Breast epithelium (tissue), 4 donors: ENCODE measurements at places on chromosomes 2 and 18. TPM values are rescaled to one million over a fixed set of nuclear protein-coding genes. Genes with fewer than 3 reads are reported as not detected.

DNA sequence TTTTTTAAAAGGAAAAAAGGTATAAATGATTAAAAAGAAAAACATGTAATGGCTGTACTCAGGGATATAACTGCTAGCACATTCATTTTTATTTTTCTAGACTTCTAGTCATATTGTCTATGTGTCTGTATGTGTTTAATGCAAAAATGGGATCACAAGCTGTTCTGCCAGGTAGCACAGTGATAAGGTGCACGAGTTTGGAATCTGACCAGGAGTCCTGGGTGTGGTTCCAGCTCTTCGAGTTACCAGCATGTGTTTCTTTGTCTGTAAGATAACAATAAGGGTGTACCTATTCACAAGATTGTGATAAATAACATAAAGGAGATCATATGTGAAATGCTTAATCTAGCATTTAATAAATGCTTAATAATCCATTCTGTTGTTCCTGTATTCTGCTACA, 145.3 kb downstream of the PKP4 start:
- H3K4me3 ChIP-seq = no peak overlapping the region
- no peaks in the 10 kb centered on the region for H3K4me1 ChIP-seq
- H3K27ac ChIP-seq = no peak overlapping the region
- no peaks in the 10 kb centered on the region for H3K36me3 ChIP-seq
- no peaks in the 10 kb centered on the region for H3K27me3 ChIP-seq

DNA sequence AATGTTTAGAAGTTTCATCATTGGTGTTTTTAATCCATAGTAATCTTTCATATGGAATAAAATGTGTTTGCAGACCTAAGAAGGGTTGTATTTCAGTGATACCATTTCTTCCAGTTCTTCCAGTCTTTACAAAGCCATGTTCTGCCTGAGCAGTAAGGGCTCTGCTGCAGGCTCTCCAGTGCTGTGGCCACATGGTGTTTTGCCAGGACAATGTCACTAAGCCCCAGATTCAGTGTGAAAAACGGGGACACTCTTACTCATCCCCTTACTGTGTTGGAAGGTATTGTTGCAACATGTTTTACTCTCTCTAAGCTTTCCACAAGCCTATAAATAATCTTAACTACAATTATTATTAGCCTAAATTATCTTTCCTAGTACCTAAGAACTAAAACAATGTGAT, 481.4 kb upstream of the CDH7 start:
- H3K4me3 ChIP-seq = no peak overlapping the region
- no peak for DNase-seq
- no peaks in the 10 kb centered on the region for H3K36me3 ChIP-seq
- H3K27ac ChIP-seq = no peak overlapping the region
- H3K27me3 ChIP-seq = no peaks in the 10 kb centered on the region

- no peak overlapping the region for H3K27ac ChIP-seq
- no peak for DNase-seq
- no peaks in the 10 kb centered on the region for H3K36me3 ChIP-seq
- H3K4me1 ChIP-seq = no peaks in the 10 kb centered on the region
Measured at GRCh38 chr2:63192169-63192888, 141.7 kb downstream of the OTX1 start.

GRCh38 chr18:50218432-50219197, 23.7 kb upstream of the MYO5B start:
- H3K4me3 ChIP-seq = no peak overlapping the region
- H3K27me3 ChIP-seq = no peaks in the 10 kb centered on the region
- DNase-seq = no peak

The HS1BP3 gene
- 19.0 TPM for total RNA-seq

- H3K27me3 ChIP-seq = no peaks in the 10 kb centered on the region
- DNase-seq = no peak
- peaks cover 2% of the 10 kb centered on the region for H3K4me1 ChIP-seq
- no peak overlapping the region for H3K27ac ChIP-seq
Measured at GRCh38 chr2:30150786-30151185, 4.0 kb downstream of the YPEL5 start.

The KDSR gene
- 48.9 TPM for total RNA-seq

DNA sequence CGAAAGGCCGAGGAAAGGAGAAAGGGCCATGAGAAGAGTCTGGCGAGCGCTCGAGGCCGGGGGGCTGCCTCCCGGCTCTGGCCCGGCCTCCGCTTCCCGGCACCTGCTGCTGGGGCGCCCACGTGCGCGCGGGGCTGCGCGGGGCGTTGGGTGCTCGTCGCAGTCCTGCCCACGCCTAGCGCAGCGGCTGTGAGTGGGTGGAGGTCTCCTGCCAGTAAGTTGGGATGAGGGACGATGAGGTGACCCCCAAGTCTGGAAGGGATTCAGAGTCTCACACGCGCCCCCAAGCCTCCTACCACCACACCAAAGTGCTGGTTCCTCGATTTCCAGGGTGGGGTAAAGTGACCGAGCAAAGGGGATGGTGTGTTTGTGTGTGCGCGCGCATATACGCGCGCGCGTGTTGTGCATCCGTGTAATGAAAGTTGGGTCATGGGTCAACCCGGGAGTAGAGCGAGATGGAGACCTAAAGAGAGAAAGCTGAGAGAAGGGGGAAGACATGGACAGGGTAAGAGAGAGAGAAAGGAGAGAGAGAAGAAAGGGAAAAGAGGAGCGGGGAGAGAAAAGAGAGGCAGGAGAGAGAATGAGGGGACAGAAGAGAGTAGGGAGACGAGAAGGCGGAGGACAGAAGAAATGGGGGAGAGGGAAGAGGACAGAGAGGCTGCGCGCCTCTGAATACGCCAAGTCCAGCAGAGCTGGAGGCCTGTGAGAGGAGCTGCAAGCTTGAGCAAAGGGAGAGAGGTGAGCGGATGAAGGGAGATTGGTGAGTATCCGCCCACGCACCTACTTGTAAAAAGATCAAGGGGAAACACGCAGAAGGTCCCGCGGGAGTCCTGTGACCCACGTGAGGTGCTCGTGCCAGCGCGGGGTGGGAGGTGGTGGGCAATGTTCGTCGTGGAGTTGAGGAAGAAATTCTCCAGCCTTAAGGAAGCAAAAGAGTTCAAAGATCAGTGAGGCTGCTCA, 1.7 kb upstream of the NETO1 start:
- H3K27ac ChIP-seq = no peak overlapping the region
- peak overlapping the region; percentile 32 for H3K4me3 ChIP-seq
- H3K27me3 ChIP-seq = peaks cover 3% of the 10 kb centered on the region
- H3K4me1 ChIP-seq = peaks cover 4% of the 10 kb centered on the region

The ARHGAP25 gene
- total RNA-seq = 7.8 TPM

DNA sequence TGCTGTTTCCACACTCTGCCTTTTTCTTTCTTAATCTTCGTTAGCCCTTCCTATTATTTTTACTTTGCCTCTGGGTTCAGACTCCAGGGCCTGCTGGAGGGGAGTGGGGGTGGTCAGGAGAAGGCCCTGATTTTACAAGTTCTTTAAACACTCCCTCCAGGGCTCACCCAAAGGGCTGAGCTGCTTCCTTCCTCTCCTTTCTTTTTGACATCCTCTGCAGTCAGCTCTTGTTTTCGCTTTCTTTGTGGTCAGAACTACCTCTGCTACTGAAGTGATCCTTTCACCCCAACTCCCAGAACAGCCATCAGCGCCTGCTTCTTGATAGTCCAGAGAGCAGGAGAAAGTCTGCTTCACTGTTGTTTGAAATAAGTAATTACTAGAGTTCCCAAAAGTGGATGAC, 925.7 kb downstream of the EPHA4 start:
- no peak for DNase-seq
- no peaks in the 10 kb centered on the region for H3K4me1 ChIP-seq
- H3K27ac ChIP-seq = no peak overlapping the region
- H3K4me3 ChIP-seq = no peak overlapping the region
- no peaks in the 10 kb centered on the region for H3K36me3 ChIP-seq

DNA sequence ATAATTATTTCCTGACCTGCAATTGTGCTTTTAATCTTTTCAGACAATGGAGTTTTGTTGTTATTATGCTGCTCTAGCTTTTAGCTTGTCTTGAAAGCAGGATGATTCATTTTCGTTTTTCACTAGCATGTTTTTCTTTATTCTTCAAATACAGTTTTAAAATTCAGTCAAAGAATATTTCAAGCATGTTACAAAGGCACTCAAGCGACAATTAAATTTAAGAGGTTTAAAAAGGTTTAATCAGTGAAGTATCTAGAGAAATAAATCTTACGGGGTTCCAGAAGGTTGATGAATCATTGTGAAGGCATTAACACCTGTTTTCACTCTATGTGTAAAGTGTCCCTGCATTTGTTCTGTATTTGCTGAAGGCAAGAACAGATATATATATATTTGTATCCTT, 390.7 kb upstream of the TMEFF2 start:
- no peaks in the 10 kb centered on the region for H3K36me3 ChIP-seq
- H3K27ac ChIP-seq = no peak overlapping the region
- no peak for DNase-seq
- H3K4me3 ChIP-seq = no peak overlapping the region

DNA sequence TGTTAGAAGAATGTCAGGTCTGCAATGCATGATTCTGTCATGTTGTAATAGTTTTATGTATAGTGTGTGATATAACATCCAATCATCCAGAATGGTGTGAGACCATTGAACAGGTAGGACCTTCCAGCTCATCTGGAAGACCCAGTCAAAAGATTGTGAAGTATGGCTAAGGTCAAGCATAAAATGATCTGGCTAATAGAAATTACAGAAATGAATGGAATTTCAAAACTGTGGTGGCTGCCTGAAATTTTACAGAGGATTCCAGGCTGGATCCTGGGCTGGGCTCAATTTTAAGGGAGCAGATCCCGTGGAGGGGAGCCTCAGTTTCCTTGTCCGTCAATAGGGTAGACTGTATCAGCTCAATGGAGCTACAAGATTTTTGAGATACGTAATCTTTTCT, 39.1 kb downstream of the ACKR3 start:
- no peak overlapping the region for H3K4me3 ChIP-seq
- no peaks in the 10 kb centered on the region for H3K4me1 ChIP-seq
- no peaks in the 10 kb centered on the region for H3K36me3 ChIP-seq
- DNase-seq = no peak
- H3K27ac ChIP-seq = no peak overlapping the region

- no peak overlapping the region for H3K4me3 ChIP-seq
- H3K36me3 ChIP-seq = no peaks in the 10 kb centered on the region
- H3K27ac ChIP-seq = no peak overlapping the region
- H3K27me3 ChIP-seq = no peaks in the 10 kb centered on the region
Measured at GRCh38 chr2:55511508-55512124, 7.9 kb upstream of the CFAP36 start.

The MRPL33 gene
- 93.3 TPM for total RNA-seq

DNA sequence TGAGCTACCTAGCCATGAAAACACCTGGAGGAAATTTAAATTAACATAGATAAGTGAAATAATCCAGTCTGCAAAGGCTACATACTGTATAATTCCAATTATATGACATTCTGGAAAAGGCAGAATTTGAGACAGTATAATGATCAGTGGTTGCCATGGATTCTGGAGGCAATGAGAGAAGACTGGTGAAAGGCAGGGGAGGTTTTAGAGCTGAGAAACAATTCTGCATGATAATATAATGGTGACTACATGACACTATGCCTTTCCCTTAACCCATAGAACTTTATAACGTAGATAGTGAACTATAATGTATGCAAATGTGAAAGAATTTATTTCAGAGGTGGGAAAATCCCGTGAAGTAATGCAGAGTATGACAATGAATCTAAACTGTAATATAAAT, 749.3 kb downstream of the TRIB2 start:
- no peak overlapping the region for H3K4me3 ChIP-seq
- no peak for DNase-seq
- H3K27ac ChIP-seq = no peak overlapping the region
- H3K4me1 ChIP-seq = no peaks in the 10 kb centered on the region
- no peaks in the 10 kb centered on the region for H3K27me3 ChIP-seq

GRCh38 chr2:179410552-179411356, 146.1 kb upstream of the SESTD1 start:
- H3K27ac ChIP-seq = no peak overlapping the region
- H3K4me3 ChIP-seq = no peak overlapping the region
- no peak for DNase-seq
- H3K4me1 ChIP-seq = no peaks in the 10 kb centered on the region

DNA sequence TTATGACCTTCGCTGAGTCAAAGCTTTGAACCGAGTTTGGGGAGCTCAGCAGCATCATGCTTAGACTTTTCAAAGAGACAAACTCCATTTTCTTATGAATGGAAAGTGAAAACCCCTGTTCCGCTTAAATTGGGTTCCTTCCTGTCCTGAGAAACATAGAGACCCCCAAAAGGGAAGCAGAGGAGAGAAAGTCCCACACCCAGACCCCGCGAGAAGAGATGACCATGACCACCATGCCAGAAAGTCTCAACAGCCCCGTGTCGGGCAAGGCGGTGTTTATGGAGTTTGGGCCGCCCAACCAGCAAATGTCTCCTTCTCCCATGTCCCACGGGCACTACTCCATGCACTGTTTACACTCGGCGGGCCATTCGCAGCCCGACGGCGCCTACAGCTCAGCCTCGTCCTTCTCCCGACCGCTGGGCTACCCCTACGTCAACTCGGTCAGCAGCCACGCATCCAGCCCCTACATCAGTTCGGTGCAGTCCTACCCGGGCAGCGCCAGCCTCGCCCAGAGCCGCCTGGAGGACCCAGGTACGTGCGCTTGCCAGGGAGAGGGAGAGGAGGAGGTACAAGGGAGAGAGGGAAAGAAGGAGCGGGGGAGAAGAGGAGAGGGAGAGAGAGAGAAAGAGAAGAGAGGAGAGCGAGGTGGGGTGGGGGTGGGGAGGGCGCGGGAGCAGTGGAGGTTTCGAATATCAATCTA, at the start of gene DLX1:
DLX1 (plus strand) TSS at position 48 of the 700 bp plus-strand sequence; CDS start at position 219, 171 bp downstream.
- peak within 1 kb of the TSS; percentile 70 for H3K4me3 ChIP-seq
- peaks cover 100% of the 10 kb centered on the region for H3K27me3 ChIP-seq
- H3K27ac ChIP-seq = no peak within 1 kb of the TSS
- H3K36me3 ChIP-seq = no peaks in the 10 kb centered on the region
- peaks cover 8% of the 10 kb centered on the region for H3K4me1 ChIP-seq
- no peak for DNase-seq

The CRYGD gene
- total RNA-seq = not detected

DNA sequence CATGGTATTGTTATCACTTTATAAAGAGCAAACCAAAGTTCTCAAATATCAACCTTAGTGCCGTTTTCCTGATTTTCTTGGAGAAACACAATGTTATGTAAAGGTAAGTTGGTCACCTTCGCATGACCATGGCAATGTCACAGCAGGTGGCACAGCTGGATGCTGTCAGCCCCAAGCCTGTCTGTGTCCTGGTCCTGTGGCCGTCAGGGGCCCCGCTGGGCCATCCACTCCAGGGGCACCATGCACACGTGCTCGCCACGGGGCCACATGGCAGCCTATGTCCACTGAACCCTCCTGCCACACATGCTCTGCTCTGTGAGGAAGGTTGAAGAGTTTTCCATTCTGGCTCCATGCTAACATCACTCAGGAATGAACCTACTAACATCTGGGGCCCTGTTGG, 85.9 kb downstream of the EIPR1 start:
- no peaks in the 10 kb centered on the region for H3K4me1 ChIP-seq
- no peaks in the 10 kb centered on the region for H3K27me3 ChIP-seq
- DNase-seq = no peak
- no peak overlapping the region for H3K4me3 ChIP-seq
- no peak overlapping the region for H3K27ac ChIP-seq
- H3K36me3 ChIP-seq = no peaks in the 10 kb centered on the region

DNA sequence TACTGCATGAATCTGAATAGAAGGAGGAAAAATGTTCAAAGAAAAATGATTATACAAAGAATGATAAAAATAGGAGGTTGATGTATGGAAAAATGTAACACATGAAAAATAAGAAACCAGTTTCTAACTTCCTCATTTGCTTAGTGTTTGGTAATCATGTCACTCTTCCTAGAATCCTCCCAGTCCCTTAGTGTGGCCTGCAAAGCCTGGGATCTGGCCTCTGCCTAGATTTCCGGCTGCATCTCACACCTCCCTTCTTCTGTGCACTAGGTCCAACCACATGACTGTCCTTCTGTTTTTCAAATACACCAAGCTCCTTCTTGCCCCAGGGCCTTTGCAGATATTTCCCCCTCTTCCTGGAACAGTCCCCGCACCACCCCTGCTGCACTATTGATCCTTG, 76.8 kb upstream of the RBMS1 start:
- no peaks in the 10 kb centered on the region for H3K4me1 ChIP-seq
- peak; percentile 44 for DNase-seq
- no peaks in the 10 kb centered on the region for H3K27me3 ChIP-seq
- H3K4me3 ChIP-seq = no peak overlapping the region
- H3K27ac ChIP-seq = no peak overlapping the region
- no peaks in the 10 kb centered on the region for H3K36me3 ChIP-seq
